ENCODE measurements at places on chromosomes 7 and 10.

- peak; percentile 76 for DNase-seq
Measured at GRCh38 chr7:28272461-28272877, 91.9 kb upstream of the JAZF1 start.

DNA sequence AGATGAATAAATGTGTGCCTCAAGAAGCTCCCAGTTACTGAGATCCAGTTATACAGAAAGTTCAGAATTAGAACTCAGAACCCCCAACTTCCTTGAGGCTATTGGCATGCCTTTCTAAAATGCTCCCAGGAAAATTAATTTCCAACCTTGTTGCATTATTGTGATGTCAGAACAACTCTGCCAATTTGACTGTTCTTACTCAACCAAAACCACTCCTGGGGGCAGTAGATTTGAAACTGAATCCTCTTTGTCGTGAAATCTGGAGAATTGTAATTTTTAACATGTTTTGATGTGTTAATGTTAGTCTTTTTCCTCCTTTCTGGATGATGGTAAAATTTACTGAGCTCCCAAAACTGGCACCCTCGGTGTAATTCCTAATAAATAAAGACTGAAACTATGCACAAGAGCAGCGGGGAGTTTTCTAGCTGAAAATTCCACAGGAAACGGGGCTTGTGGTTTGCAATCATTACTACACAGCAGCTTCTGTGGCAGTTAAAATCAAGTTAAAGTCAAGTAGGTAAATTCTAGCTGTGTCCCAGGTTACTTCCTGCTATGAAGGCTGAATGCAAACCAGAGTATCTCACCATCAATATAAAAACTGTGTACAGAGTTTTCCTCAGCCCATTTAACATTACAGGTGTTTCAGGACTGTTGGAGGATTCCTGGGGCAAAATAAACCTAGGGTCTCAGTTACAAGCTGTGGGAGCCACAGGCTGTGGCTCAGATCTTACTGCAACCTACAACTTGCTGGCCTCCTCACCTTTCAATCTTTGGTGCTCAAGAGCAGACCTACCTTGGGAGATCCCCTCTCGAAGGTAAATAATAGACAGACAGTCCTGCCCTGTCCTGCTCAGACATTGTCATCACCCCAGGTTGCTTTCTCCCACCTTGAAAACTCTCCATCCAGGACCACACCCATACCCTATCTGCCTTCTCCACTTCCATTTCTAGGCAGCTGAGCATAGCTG is 156.3 kb upstream of the KMT2E start:
- no peak for DNase-seq

GRCh38 chr10:115402699-115403098 is 309.5 kb downstream of the ATRNL1 start:
- peak; percentile 46 for DNase-seq

DNA sequence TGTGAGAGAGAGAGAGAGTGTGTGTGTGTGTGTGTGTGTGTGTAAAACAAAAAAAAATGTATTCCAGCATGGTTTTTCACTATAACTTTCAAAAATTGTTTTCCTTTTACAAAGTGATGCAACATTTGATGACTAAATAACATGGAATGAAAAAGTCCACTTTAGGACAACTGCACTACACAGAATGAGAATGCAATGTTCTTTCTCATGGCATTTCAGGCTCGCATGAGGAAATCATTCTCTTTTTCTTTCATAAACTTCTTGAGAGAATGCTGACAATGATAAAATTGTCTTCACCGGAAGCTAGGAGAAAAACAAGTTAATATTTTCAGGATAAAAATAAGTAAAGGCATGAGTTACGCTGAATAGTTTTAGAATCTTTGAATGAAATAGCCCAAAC is 53.7 kb downstream of the SLC16A12 start:
- DNase-seq: peak; percentile 90

GRCh38 chr10:129662426-129662825 is 195.4 kb downstream of the MGMT start:
- no peak for DNase-seq

DNA sequence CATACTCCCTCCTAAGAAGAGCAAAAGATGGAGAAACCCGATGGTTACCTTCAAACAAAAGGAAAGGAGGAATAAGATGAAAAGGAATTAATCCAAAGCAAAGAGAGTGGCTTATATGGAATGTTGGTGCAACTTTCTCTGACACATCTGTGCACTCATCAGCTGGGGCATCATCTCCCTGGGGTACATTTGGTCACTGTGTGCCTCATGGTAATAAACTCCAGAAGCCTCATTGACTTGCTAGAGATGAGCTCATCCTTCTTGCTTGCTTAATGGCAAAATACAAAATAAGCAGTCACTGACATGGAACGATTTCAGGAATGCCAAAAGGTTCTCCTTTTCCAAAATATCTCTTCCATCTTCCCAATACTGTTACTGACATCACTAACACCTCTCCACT is 22.5 kb downstream of the CAV1 start:
- DNase-seq: peak; percentile 97

All from GM23248 (cell line).